ENCODE measurements at places on chromosomes 5 and 9. TPM values are rescaled to one million over a fixed set of nuclear protein-coding genes. Genes with fewer than 3 reads are reported as not detected.

GRCh38 chr9:95907794-95908193 lies 32.3 kb downstream of the ERCC6L2 start:
- DNase-seq = no peak

The IFNK gene
- total RNA-seq = not detected

The OR13D1 gene
- not detected for total RNA-seq

- DNase-seq = no peak
Measured at GRCh38 chr5:43515678-43516048, 715 bp upstream of the C5orf34 start.

DNA sequence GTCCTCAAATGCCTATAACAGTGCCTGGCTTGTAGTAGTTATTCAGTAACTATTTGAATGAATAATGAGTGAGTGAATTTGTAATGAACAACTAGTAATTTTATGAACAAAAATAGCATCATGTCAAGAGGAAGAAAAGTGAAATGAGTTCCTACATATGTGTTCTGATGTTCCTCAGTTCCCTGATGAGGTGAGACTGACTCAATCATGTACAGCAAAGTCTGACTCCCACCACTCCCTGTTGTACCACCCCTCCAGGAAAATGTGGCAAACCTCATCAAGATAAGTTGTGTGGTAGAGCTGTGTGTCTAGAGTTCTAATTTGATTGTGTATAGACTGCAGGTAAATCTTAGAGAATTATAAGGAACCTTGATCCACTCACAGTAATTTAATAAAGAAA lies 201.6 kb downstream of the GOLPH3 start:
- no peak for DNase-seq

DNA sequence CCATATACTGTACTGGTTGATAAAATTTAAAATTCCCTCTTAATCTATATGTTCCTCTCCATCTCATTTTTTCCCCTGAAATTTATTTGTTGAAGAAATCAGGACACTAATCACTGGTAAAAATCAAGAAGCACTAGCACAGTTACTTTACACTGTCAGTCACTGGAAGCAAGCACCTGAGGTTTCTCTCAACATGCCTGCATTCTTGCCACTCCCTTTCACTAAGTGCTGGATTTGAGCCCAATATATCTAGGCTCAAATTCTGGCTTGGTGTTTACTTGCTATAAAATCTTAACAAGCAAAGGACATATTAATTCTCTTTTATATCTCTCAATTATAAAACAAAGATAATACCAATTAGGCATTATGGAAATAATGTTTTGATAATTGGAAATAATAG lies 58.6 kb downstream of the DIAPH1 start:
- DNase-seq = no peak

The HSPB3 gene
- total RNA-seq = not detected

DNA sequence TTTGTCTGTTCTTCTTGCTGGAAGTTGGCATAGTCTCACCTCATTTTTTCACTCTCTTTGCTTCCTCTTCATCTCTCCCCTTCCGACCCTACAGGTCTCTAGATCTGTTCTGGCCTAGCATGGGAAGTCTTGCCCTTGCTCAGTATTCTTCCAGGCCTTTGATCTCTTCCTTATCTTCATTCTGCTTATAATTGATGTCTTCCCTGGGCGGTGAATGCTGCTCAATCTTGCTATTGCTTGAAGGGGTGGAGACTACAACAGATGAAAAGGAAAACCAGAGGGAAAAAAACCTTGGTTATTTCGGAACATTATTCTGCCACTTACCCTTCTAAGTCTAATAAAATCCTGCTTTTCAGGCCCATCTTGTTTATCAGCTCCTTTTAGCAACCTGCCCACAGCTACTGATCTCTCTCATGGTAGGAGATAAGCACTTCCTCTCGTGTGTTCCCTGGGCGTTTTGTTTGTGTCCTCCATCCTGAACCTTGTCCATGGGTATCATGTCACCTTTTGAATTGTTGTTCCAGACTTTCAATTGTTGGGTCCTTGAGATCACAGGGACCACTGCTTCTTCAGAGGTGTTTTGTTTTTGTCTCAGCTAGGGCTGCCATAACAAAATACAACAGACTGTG lies 375.6 kb downstream of the ADGRV1 start:
- DNase-seq = no peak

DNA sequence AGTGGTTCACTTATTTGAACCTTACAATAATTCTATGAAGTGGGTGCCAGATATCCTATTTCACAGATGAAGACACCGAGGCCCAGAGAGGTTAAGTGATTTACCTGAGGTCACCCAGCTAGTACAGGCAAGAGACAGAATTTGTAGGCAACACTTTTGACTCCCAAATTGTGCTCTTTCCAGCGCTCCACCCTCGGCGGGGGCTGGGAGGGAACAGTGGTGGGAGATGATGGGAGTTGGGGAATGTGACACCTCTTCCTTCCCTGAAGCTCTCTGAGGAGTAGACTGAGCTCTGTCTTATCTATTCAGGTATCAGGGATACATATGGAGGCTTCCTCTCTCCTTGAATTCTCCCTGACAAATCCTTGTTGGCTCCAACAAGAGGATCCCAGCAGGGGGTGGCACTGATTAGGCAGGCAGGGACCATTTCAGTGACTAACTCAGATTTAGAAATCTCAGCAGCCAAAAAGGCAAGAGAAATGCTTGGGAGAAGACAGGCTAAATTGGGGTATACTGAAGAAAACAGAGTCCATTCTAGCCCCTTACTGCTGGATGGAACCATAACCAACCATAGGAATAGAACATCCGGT lies 95.8 kb upstream of the PANK3 start:
- no peak for DNase-seq

DNA sequence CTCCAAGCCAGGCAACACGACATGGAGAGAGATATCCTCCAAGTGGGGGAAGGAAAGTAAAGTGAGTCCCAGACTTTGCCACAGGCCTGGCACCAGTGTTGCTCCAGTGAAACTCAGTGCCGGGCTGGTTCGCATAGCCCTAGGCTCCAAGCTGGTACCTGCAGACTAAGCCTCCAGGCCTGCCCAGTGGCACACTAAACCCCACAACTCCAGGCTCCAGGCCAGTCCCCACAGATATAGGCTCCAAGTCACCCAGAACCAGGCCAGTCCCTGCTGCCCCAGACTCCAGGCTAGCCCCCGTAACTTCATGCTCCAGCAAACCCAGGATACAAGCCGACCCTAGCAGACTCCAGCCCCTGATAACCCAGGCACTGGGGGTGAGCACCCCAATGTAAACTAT lies 23.0 kb upstream of the AP3B1 start:
- DNase-seq = no peak

GRCh38 chr5:82738681-82739269 lies 338.4 kb downstream of the TMEM167A start:
- DNase-seq = no peak

GRCh38 chr5:39274398-39275085 lies 55.2 kb upstream of the FYB1 start:
- no peak for DNase-seq

DNA sequence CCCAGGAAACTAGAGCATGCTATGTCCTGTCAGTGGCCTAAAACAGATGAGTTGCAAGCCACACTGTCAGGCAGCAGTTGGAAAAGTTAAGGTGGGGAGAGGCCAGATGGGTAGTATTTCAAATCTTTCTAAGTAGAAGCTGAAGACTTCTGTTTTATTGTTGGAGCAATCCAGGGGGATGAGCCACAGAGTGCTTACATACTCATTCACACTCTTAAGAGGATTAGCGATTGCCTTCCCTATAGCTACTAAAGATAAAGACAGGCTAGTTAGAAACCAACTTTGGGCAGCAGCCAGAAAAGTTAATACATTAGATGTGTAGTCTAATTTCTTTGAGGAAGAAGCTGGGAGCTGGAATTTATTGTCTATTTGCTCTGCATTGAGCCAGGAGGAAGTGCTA lies 61.7 kb upstream of the ELAVL2 start:
- DNase-seq = no peak

DNA sequence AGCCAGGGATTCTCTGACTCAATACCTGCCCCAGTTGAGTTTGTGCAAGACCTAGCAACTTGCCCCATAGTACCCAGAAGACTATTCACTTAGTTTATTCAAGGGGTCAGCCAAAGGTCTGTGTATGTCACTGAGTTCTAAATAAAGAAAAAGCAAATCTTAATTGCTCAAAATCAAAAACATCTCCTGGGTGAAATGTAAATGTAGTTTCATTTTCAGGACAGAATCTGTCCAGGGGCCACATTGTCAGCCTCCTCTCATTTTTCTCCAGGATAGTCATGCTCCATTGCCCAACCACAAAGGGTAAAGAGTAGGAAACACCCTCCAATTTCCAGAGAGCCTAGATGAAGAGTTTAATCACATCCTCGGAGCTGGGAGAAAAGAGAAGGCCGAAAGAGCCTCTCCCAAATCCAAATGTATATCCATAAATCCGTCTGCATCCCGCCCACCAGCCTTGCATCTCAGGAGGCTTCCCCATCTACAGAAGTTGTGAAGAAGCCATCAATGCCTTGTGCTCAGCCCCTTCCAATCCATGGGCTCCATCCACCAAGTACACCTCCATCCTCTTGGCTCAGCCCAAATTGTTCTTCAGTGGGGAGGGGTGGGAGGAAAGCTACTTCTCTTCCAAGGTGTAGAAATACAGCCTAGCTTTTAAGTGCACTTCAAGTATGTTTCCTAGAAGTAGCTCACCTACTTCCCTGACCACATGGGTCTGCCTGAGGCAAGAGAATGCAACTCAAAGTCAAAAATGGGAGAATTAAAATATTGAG lies 26.9 kb downstream of the ADAM19 start:
- no peak for DNase-seq

DNA sequence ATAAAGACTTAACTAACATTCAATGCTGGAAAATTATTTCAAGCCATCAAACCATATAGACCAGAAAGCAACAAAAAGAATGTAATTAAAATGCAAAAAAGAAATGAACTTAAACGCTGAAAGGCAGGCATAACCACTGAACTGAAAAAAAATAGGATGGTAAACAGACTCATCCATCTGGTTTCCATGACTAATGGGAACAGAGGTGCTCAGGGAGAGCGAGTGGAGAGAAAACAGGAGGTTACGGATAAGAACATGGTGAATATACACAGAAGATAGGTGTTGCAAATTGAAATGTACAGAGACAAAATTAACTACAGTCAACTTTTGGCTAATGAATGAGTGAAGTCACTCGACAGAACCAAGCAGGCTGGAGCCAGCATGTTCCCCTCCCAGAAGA lies 43.5 kb upstream of the RNF38 start:
- no peak for DNase-seq

- DNase-seq = no peak
Measured at GRCh38 chr5:133780619-133781280, 168.4 kb upstream of the FSTL4 start.

GRCh38 chr9:31393240-31393639 lies 991.2 kb upstream of the ACO1 start:
- DNase-seq = no peak

GRCh38 chr5:164487939-164488338 lies 982.5 kb downstream of the MAT2B start:
- DNase-seq = no peak

GRCh38 chr9:93184432-93185265 lies 710 bp downstream of the WNK2 start:
- DNase-seq = no peak

Data from activated CD8-positive, alpha-beta memory T cell treated with anti-CD3 and anti-CD28 coated beads, Interleukin-2, amount 10 ng/mL, durations not matched to agents 7 days and 5 days (primary cell).